ENCODE measurements at places on chromosomes 13 and 19.

- DNase-seq, result peak; percentile 64
Measured at GRCh38 chr19:50358483-50359327, 6.7 kb downstream of the NAPSA start.

GRCh38 chr19:45769821-45770191, 754 bp upstream of the SIX5 start:
- DNase-seq, result no peak

DNA sequence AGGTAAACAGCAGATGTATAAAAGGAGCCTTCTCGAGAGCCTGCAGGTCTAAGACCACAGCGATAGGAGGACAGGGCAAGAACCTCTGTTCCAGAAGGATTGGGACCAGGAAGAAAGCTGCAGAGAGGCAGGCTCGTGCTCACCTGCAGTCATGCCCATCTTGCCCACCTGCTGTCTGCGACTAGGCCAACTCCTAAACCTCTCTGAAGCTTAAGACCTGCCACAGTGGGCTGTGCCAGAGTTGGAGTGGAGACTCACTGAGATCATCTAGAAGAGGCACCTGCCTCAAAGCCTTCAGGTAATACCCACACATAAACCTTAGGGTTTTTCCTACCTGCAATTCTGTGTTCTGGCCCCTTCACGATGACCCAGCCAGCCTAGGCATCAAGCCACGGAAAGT, 68.7 kb downstream of the IRS2 start:
- DNase-seq, result no peak

GRCh38 chr19:42092350-42092749, 16.4 kb downstream of the ZNF574 start:
- DNase-seq, result peak; percentile 59

DNA sequence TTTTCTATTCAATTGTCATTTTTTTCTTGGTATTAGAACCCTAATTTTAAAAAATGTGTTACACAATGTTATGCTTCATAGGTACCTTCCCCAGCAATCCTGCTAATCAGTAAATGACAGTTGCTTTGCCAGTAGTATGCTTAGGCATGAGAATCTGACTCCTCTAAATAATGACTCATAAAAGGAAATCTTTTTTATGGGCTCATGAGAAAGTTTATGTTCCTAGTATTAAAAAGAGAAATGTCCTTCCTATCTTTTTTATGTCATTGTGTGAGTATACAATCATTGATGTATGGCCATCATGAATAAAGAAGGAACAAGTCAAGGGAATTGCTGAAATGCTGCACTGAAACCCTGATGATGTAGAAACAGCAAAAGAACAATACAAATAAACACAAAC, 1237.7 kb upstream of the PCDH20 start:
- DNase-seq, result no peak

DNA sequence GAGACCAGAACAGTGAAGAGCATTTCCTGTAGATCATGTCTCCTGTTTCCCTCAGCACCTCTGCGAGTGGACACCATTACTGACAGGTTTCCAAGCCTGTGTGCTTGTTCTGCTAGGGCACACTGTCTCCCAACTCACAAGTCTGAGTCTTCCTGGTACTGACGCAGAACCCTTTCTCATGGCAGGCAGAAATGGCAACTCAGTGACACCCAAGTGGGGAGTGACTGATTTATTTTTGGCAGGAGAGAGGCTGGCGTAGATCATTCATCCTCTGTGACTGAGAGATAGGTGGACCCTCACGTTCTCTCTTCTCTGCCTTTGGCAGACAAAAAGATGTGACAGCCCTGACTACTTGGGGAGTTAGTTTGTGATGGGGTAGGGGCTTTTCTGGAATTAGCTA, 183.4 kb downstream of the RFC3 start:
- DNase-seq, result no peak

GRCh38 chr13:29948791-29949190, 98.4 kb upstream of the UBL3 start:
- DNase-seq, result no peak

DNA sequence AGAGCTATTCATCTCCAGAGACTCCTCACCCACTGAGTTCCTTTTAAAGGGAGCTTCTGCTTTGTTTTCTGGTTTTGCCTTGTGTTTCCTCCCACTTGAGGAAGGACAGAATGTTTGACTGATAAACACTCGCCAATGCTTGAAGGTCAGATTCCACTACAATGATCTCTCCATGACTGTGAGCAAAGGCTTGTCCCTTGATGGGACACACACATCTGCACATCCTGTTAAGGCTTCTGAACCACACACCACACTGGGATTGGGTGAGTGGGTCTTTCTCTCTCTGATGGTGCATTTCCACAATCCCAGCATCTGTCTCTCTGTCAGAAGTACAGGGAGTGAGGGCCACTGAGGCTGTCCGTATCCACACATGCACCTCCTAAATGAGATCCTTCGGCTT, 245.3 kb downstream of the IRS2 start:
- no peak for DNase-seq

DNA sequence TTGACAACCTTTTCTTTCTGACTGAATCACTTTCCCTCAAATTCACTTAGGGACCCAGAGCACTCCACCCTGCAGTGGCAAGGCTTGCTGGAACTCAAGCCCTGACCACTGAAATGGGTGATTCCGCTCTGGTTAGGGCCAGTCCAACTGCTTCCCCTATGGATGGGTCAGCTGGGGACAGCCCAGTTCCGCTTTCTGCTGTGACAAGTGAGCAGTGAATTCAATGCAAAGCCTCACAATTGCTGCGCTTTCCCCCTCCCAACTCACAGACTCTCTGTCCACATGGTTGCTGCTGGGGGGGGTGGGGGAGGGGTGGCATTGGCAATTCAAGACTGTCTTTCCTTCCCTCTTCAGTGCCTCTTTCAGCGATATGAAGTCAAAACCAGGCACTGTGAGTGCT, 18.7 kb downstream of the CD70 start:
- DNase-seq, result no peak

DNA sequence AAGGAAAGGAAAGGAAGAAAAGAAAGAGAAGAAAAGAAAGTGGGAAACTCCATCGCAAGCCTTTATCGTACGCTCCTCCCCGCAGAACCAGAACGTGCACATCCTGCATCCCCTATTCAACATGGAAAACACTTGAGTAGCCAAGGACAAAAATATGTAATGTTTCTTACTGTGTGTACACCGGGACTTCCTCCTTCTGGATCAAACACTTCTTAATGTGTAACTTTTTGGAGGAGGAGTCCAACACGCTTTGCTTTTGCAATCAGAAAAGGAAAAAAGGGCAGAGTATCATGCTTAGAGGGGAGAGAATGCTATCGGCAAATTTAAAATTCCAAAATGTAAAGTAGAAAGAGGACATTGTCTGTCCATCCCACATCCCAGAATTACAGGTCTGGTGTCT, 7.8 kb upstream of the SHFL start:
- DNase-seq, result no peak

DNA sequence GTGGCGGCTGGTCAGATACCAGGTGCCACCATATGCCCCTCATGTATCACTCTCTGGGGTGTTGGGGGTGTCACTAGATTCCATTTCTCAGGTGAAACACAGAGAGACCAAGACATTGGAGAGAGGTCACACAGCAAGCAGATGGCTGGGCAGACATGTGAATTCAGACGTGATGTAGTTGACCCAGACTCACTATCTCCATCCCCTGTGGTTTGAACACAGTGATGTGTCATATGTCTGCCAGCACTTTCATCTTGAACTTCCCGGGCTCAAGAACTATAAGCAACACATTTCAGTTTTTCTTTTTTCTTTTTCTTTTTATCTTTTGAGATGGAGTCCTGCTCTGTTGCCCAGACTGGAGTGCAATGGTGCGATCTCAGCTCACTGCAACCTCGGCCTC, 16.1 kb upstream of the UPF1 start:
- DNase-seq, result no peak

GRCh38 chr13:24264976-24265375, 44.4 kb upstream of the C1QTNF9 start:
- no peak for DNase-seq

DNA sequence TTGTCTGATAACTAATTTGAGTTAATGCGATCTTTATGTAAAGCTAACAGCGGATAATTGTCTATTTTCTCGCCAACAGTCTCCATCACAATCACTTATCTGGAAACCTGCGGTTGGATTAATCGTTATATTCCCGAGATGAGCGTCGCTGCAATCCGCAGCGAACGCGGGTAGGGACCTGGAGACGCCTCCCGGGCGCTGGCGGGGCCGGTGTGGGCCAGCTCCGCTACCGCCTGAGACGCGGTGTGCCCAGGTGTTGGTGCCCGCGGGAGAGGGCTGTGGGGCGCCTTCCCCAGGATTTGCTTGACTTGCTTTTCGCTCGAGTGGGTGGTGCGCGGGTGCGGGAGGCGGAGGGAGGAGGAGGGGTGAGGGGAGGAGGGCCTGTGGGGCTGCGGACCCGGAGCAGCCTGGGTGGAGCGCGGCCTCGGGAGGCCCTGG, 38.3 kb downstream of the SOX1 start:
- no peak for DNase-seq

DNA sequence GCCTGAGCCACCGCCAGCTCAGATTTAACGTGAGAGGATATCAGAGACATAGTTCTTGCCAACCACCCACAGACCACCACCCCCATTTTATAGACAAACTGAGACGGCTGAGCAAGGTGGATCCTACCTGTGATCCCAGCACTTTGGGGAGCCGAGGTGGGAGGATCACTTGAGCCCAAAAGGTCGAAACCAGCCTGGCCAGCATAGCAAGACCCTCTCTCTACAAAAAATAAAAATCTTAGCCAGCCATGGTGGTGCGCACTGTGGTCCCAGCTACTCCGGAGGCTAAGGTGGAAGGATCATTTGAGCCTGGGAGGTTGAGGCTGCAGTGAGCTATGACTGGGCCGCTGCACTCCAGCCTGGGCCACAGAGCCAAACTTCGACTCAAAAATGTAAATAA, 30.6 kb upstream of the NDUFS7 start:
- DNase-seq, result no peak

DNA sequence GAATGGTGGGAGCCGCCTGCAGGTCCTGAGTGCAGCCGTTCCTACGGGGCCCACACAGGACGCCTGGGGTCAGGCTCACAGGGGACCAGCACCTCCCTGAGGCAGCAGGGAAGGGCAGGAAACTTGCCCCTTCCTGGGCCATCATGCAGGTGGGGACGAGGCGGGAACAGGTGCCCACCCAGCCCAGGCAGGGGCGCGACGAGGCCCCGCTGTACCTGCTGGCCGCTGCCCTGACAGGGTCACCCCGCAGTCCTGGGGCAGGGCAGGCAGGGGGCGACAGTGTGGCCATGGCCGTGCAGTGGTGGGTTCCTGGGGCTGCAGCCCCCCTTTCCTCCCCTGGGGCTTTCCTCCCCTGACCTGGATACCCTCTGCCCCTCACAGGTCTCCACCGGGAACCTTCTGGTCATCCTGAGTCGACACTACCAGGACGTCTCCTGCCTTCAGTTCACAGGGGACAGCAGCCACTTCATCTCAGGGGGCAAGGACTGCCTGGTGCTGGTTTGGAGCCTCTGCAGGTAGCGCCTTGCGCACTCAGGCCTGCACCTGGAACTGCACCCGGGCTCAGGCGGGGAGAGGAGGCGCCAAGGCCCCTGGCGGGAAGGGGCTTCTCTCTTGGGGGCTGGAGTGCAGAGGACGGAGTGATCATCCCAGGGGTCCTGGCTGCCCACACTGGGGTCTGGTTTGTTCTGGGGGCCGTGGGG, 5.4 kb downstream of the WDR18 start:
- no peak for DNase-seq

GRCh38 chr19:37905946-37906868, at the start of gene WDR87:
Gene WDR87 (minus strand): TSS chr19:37906594. CDS start chr19:37898239, 8,355 bp downstream.
- DNase-seq, result peak; percentile 48

DNA sequence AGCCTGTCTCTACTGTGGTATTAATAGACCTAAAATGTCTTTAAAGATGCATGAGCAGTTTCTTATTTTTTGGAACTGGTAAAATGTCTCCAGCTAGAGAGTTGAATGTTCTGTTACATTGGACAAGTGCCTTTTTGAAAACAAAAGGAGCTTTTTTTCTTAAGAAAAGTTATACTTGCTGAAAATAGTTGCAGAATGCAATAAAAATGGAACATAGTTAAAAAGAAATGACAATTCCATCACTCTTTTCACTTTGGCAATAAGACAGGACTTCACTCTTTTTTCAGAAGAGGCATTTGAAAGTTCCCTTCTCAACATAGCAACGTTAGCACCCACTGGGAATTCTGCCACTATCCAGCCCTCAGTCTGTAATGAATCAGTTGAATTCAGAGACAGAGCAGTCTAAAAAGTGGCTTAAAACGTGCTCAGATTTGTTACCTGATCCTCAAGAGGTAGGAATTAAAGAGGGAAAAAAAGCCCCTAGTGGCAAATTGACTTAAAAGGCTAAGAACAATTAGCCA, 10.1 kb downstream of the RGCC start:
- DNase-seq, result no peak

GRCh38 chr13:100106705-100107104, 17.8 kb downstream of the PCCA start:
- no peak for DNase-seq

- no peak for DNase-seq
Measured at GRCh38 chr19:17076543-17076991, 990 bp downstream of the MYO9B start.

- no peak for DNase-seq
Measured at GRCh38 chr13:102993348-102993747, 72.9 kb downstream of the SLC10A2 start.

DNA sequence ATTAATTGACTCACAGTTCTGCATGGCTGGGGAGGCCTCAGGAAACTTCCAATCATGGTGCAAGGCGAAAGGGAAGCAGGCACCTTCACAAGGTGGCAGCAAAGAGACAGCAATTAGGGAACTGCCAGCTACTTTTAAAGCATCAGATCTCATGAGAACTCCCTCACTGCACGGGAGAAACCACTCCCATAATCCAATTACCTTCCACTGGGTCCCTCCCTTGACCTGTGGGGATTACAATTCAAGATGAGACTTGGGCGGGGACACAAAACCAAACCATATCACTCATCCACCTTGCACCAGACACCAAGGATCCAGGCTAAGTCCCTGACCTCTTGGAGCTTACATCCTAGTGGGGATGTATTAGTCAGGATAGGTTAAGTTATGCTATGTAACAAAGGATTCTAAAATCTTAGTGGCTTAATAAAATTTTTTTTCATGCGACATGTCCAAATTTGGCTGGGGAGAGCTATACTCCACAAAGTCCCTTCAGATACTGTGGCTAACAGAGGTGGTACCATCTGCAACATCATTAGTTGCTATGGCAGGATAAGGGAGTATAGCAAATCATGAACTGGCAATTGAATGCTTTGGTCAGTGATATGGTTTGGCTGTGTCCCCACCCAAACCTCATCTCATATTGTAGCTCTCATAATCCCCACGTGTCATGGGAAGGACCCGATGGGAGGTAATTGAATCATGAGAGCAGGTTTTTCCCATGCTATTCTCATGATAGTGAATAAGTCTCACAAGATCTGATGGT, 8.3 kb upstream of the FAM187B start:
- DNase-seq, result no peak

GRCh38 chr13:40247845-40248244, 418.6 kb downstream of the FOXO1 start:
- no peak for DNase-seq

DNA sequence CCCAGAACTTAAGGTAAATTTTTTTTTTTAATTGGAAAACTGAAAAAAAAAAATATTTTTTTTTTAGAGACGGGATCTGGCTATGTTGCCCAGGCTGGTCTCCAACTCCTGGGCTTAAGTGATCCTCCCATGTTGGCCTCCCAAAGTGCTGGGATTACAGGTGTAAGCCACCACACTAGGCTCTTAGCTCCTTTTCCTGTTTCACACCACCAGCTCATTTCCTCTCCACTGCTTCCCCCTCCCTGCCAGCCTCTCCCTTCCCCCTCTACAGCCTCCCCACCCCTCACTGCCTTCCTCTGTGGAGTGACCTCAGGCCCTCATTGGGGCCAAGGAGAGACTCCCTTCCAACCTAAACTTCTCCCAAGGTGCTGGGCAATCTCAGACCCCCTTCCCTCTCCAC, 4.2 kb upstream of the GIPR start:
- DNase-seq, result no peak

All from HTR-8/SVneo (cell line).